ENCODE measurements at places on chromosomes 1 and 21.

DNA sequence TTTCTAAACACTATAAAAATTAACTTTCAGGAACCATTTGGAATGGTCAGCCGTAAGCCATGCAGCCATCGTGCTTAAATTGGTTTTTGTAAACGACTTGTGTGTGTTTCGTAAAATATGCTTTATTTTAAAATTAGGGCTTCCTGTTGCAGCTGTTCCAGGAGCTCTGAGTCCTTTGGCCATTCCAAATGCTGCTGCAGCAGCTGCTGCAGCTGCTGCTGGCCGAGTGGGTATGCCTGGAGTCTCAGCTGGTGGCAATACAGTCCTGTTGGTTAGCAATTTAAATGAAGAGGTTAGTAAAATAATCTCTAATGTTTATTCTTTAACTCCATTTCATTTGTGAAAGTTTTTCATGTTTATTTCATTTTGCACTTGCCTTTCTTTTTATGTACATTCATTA, 83.1 kb downstream of the PTBP2 start:
- DNase-seq, result no peak

- no peak for DNase-seq
These were observed 114.5 kb upstream of the KCNK2 start for GRCh38 chr1:214967865-214968575.

- DNase-seq, result peak; percentile 19
These were observed 843 bp downstream of the DIP2A start for GRCh38 chr21:46459356-46460112.

GRCh38 chr1:150479927-150480352, 7.3 kb upstream of the TARS2 start:
- DNase-seq, result no peak

GRCh38 chr1:198359024-198359653, 181.3 kb downstream of the ATP6V1G3 start:
- no peak for DNase-seq

DNA sequence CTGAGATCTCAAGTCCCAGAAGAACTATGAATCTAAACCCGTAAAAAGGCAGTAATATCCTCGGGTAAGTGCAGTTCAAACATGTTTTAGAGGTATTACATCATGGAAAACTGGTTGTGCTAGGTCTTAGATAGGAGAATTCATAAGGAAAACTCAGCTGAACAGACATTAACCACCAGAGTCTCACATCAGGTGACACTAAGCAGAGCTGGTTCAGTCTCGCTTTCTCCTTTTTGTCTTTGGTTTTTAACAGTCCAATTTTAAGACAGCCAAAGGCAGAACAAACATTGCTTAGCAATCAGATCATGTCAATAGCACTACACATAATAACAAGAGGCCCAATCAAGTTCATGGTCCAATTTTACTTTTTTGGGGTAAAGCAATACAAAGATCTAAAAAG, 63.1 kb upstream of the MUTYH start:
- DNase-seq, result no peak

GRCh38 chr21:16419188-16419921, 689.6 kb downstream of the USP25 start:
- DNase-seq, result no peak

- DNase-seq, result peak; percentile 18
These were observed 54.1 kb downstream of the TOMM20 start for GRCh38 chr1:235074523-235075047.

DNA sequence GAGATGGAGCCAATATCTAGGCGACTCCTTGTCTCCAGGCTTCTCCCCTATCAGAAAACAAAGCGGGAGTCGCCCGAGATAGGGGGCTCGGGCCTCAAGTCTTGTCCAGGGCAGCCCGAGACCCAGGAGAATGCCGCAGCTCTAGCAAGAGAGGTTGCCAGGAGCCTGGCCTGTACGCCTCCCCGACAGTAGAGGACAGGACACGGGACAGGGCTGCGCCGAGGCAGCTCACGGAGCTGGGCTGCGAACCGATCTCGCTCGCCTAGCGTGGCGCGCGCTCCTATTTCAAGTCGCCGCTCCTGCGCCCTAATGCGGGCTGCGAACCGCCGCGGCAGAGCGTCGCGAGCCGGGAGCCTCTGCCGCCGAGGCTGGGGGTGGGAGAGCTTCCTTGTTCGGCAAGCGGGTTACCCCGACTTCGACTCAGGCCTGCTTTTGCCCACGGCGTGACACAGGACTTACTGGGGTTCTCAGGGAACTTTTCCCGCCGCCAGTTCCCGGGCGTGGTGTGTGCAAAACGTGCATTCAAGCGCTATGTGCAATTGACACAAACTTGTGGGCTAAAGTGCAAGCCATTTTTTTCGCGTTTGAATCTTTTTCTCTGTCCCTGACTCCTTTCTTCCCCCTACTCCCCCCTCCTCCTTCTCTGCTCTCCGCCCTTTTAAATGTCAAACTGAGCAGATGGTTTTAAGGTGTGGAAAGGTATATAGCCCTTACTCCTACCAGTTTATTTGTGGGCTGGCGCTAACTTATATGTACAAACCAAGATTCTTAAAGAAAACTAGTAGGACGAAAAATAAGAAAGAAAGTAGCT, 2.4 kb upstream of the PROX1 start:
- peak; percentile 50 for DNase-seq

DNA sequence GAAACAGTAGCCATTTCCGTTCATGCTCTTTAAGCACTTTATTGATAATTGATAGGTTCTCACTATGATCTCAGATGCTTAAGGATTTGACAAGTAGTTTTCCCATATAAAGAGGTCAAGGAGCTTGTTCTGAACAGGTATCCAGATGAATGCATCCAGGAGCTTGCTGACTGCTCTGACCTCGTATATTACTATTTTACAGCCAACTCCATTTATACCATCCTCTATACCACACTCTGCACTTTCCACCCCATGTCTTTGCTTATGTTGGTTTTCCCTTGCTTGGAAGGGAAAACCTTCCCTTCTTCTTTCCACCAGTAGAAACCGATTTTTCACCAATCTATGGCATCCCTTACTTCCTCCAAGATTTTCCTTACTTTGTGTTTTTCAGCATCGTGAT, 107.2 kb downstream of the LHX9 start:
- no peak for DNase-seq
